Cerebellar cortex (tissue), 1 donor: ENCODE measurements at places on chromosomes 2 and 18.

GRCh38 chr18:58180738-58181353, 136.8 kb downstream of the NEDD4L start:
- DNase-seq = peak; percentile 80

GRCh38 chr18:22045221-22045918, 124.0 kb upstream of the GATA6 start:
- DNase-seq = no peak

DNA sequence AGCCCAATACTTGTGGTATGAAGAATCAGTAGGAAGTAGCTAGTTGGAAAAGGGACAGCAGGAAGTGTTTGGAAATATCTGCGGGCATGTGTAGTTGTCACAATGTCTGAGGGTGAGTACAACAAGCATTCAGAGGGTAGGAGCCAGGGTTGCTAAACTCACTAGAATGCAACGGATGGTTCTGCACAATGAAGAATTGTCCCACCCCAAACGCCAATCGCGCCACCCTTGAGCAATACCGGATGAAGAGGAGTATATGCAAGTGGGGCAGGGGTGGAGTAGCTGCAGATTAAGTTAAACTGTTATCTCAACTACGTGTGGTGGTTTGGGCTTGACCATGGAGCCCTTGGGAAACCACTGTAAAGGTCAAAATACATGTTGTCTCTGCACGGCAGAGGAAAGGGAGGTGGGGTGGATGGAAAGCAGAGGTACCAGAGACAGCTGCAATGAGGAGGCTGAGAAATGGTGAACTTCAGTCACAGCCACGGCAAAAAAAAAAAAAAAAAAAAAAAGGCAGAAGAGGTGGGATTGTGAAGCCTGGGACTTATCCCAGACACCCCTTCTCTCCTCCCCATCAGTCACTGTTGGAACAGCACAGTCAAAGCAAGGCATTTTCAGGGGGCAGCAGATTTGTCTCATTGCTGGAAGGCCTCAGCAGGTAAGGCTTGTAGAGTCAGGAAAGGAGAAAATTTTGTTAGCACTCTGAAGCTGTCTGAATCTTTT, 5.2 kb downstream of the CCL20 start:
- no peak for DNase-seq

DNA sequence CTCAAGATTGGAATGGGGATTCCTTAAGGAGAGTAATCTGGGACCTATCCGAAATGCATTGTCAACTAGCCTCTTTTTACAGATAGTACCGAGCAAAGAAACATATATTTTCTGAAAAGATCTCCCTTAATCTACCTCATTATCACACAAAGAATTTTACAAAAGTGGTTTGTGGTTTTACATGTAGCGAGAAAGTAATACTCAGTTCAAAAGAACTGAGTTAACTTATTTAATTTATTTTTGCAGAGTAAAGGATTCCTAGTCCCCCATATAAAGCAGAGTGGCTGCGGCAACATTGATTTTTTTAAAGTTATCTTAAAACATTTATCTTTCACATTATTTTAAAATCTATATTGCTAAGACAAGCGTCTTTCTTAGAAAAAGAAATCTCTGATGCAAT, 15.9 kb upstream of the SOS1 start:
- no peak for DNase-seq

GRCh38 chr18:50193796-50194630, 934 bp downstream of the MYO5B start:
- DNase-seq = no peak
